Activated CD8-positive, alpha-beta memory T cell treated with anti-CD3 and anti-CD28 coated beads for 1 hour (primary cell): ENCODE measurements at places on chromosomes 4 and X.

GRCh38 chr4:76758996-76759395 is 138.9 kb downstream of the SOWAHB start:
- DNase-seq = no peak

GRCh38 chr4:132691668-132692067 is 457.4 kb upstream of the PCDH10 start:
- DNase-seq = no peak

DNA sequence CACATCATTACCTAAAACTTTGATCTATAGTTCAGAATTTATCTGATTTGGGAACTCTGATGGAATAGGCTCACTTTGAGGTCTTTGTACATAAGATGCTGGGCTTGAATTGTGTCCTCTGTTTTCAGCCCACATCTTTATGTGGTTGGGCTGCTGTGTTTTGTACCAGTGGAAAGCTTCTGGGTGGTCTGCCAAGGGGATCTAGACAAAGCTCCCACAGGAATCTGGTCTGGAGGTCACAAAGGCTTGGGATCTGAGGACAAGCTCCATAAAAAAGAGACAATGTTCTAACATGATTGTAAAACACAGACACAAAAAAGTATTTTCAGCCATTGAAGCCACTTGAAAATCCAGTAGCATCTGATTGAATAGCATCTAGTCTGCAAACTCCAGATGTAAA is 393.5 kb upstream of the PITX2 start:
- DNase-seq = no peak

DNA sequence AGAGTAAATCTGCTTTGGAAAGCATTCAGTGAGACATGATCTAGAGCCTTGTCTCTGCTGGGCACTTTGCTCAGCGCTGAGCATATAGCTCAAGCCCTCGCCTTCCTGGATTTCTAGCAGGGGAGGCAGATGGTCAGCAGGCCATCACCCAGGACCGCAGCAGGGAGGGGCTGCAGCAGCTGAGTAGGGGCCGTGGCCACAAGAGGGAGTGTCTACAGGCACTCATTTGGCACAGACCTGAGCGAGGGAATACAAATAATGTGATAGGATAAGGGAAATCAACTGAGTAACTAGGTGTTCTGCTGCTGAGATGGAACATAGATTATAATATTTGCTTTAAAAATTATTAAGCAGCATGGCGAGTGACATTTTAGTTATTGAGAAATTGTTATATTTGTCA is 30.2 kb downstream of the OFD1 start:
- no peak for DNase-seq
